ENCODE measurements at places on chromosomes 6 and 20. TPM values are rescaled to one million over a fixed set of nuclear protein-coding genes. Genes with fewer than 3 reads are reported as not detected.

Gene TINAG
- not detected for total RNA-seq

DNA sequence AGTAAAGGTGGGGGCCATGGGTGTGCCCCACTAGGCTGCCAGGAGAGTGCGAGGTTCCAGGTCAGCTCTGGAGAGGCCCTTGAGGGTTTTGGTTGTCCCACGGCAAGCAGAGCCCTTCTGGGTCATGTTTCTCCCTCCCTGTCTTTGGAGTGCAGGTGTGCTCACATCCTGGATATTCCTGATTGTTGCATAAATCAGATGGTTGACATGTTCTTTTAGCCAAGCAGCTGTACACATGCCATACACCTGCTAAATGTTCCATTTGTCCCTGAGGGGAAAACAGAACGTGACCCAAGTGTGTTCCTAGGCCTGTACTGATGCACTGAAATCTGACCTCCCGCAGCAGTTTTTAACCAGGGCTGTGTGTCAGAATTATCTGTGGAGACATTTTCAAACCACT lies 77.5 kb upstream of the BEND3 start:
- DNase-seq = no peak

GRCh38 chr6:39684790-39685488 lies 40.3 kb downstream of the KIF6 start:
- peak; percentile 1 for DNase-seq

DNA sequence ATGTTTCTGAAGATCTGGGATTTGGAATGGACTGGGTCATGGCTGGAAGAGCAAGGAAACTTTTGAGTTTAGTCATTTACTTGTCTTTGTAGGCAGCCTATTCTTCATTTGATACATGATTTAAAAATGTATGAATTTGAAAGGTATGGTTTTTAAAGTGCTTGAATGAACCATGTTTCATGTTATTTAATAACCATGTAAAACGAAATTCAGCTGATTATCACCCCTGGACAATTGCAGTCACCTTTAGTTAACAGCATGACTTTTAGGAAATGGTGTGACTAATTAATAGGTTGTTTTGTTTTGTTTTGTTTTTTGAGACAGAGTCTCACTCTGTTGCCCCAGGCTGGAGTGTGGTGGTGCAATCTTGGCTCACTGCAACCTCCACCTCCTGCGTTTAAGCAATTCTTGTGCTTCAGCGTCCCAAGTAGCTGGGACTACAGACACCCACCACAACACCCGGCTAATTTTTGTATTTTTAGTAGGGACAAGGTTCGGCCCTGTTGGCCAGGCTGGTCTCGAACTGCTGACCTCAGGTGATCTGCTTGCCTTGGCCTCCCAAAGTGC lies 2.1 kb downstream of the STX11 start:
- DNase-seq = no peak

GRCh38 chr20:1282966-1283365 lies 16.9 kb downstream of the SNPH start:
- no peak for DNase-seq

- DNase-seq = no peak
Observed at GRCh38 chr6:169498916-169499513, 202.8 kb downstream of the WDR27 start.

- DNase-seq = no peak
Observed at GRCh38 chr6:9606435-9607134, 808.3 kb downstream of the TFAP2A start.

DNA sequence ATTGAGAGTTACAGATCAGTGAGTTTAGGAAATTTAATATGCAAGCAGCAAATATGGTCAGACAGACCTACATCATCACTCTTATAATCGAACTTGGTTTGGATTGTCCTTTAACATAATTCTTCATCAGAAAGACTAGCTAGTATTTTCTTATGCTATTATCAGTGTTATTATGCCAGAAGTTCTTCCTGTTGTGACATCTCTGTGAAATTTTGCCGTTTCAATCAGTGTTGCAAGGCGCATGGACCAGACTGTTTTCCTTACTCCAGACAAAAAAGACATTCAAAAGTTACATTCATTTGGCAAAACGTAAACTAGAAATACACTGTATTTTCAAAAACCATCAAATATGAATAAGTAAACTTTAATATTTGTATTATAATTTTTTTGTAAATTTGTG lies 5.7 kb upstream of the TENT5A start:
- no peak for DNase-seq

DNA sequence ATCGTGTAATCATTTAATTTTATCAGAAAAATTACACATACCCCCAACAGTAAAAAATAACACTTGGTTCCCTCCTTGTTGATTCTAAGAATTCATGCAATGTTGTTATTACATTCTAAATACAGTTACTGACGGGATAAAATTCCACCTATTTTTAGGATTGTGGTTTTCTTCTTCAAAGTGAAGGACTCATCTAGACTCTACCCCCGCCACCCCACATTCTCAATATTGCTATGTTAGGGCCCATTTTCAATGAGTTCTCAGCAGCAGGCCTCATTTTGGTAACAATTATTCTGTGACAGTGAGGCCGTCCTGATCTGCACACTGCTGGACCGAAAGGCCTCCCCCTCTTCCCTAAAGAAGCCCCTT lies 43.5 kb downstream of the PREX1 start:
- DNase-seq = no peak

GRCh38 chr6:98932381-98932780 lies 15.4 kb downstream of the FBXL4 start:
- DNase-seq = no peak

DNA sequence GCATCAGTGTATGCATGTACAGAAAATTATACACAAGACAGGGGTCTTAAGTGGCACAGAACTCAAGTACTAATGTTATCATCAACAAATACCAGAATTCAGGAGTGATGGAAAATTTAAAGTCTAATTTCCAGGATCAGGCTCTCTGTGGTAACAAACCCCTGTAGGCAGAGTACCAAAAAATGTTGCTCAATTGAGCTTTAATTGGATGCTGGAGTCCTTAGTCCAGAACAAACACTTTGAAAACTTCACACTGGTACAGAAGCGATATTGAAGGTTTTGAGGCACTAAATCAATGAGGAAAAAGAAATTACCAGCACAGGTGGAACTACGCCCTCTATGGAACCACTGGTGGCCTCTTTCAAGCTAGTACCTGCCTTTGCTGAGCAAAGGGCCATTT lies 113.1 kb downstream of the FOXC1 start:
- peak; percentile 15 for DNase-seq

GRCh38 chr6:52049252-52050050 lies 38.0 kb downstream of the PKHD1 start:
- peak; percentile 58 for DNase-seq

DNA sequence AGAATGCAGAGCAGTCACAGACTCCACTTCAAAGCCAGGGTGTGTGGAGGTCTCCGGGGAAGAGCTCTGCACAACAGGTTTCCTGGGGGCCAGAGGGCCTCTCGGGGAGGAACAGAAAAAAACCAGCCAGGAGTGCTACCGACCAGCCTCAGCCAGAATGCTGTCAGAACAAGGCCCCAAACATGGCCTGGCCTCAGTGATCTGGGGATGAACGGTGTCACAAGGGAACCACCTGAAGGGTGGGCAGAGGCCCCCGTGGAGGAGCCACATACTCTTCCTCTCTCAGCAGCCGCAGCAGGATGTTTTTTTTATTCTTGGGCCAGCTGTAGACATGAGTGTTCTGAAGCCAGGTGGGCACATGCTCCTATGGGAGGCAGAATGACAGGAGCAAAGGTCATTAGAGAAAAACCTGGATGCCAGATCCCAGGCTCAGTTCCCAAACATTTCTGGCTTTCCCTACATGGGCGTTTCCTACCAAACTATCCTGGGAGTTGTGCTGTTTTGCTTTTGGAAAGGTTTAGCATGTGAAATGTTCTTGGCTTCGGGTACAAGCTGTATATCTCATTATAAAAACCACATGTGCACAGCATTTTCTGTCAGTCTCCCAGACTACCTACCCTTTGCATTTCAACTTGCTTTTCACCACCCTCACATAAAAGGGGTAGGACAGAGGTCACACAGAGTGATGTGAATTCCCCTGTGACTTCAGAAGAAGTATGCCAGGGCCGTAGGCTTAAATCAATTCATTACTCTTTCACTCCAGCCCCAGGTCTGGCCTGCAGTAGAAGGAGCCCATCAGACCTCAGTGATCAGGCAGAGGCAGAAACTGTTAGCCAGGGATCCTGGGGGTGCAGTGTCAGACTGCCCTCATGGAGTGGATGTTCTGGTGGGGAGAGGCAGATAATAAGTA lies 46.2 kb downstream of the TRAF3IP2 start:
- DNase-seq = peak; percentile 97

All from fibroblast of the aortic adventitia (primary cell).